ENCODE measurements at places on chromosomes 3 and 15. TPM values are rescaled to one million over a fixed set of nuclear protein-coding genes. Genes with fewer than 3 reads are reported as not detected.

Gene ZNF385D
- total RNA-seq = 0.42 TPM

Gene GOLGA6L7
- total RNA-seq = not detected

Gene RPP25
- 26.6 TPM for total RNA-seq

Gene ASB14
- total RNA-seq = not detected

Gene SLC6A11
- 0.03 TPM for total RNA-seq

Gene GPR149
- not detected for total RNA-seq

Measured in A549 treated with Mapracorat at 1 μM for 4 hours (cell line).